Renal cortex interstitium (tissue), 15 donors: ENCODE measurements at places on chromosomes 11 and 22. TPM values are rescaled to one million over a fixed set of nuclear protein-coding genes. Genes with fewer than 3 reads are reported as not detected.

DNA sequence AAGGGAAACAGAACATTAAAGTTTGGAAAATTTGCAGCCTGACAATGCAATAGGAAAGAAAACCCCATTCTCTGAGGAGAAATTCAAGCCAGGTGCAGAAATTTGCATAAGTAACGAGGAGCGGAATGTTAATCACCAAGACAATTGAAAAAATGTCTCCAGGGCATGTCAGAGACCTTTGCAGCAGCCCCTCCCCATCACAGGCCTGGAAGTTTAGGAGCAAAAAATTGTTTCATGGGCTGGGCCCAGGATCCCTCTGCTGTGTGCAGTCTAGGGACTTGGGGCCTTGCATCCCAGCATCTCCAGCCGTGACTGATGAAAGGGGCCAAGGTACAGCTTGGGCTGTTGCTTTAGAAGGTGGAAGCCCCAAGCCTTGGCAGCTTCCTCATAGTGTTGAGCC is 780.2 kb downstream of the LRRC4C start:
- no peak for DNase-seq

- DNase-seq: no peak
Measured at GRCh38 chr11:45815747-45816146, 10.8 kb downstream of the SLC35C1 start.

DNA sequence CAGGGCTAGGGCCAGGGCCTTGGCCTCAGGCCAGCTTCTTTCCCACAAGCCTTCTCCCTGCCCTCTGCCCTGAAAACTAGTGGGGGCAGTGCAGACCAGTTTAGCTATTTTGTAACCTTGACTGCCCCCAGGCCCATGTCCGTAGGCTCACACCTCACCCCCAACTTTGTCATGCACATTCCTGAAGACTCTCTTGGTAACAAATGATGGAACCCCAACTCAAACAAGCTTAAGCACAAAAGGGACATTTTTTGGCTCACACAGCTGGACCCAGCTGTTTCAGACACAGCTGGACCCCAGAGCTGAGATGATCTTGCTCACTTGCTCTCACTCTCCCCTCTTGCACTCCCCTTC is 46.6 kb downstream of the KCNQ1OT1 start:
- no peak for DNase-seq

DNA sequence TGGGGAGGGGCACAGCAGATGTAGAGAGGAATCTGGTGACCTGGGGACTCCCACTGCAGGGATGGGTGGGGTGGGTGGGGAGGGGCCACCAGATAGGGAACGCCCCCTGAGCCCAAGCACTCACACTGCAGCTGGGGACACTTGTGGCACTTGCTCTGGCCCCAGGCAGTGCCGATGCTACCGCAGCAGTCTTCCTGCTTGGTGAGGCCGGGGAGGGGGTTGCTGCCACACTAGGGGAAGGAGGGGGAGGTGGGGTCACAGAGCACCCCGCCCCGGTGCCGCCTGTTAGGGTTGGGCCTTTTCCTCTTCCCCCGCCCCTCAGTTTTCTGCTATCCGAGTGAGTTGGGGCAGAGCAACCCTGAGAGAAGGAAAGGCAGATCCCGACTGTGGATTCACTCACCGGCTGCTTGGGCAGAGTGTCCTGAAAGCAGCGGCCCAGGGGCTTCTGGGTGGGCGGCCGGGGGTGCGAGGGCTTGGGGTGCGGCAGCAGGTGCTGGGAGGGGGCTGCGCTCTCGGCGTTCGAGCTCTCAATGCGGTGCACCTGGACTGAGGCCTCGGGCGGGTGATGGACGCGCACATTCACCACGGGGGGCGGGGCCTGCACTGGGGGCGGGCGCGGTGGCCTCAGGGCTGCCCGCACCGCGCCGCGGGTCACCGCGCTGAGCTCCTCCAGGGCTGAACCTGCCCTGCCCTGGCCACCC is 4.7 kb downstream of the LTBP3 start:
- no peak for DNase-seq

GRCh38 chr11:20865161-20865560 is 195.8 kb downstream of the NELL1 start:
- no peak for DNase-seq

- no peak for DNase-seq
Measured at GRCh38 chr11:27025312-27025955, 15.2 kb upstream of the BBOX1 start.

DNA sequence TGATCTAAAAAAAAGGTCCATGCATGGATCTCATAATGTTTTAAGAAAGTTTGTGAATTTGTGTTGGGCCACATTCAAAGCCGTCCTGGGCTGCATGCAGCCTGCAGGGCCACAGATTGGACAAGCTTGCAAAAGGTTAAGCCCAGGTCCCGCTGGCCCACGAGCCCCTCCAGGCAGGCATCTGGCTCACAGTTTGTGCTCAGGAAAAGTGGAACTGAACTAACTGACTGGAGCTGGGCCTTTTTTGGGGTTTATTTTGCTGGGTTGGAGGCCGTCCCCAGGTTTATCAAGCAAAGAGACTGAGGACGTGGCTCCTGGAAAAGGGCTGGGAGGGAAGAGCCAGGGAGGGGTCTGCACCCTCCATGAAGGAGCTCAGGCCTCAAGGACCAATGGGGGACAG is 32.1 kb upstream of the BAIAP2L2 start:
- no peak for DNase-seq

- DNase-seq: no peak
Measured at GRCh38 chr11:10414659-10415058, 40.4 kb upstream of the AMPD3 start.

DNA sequence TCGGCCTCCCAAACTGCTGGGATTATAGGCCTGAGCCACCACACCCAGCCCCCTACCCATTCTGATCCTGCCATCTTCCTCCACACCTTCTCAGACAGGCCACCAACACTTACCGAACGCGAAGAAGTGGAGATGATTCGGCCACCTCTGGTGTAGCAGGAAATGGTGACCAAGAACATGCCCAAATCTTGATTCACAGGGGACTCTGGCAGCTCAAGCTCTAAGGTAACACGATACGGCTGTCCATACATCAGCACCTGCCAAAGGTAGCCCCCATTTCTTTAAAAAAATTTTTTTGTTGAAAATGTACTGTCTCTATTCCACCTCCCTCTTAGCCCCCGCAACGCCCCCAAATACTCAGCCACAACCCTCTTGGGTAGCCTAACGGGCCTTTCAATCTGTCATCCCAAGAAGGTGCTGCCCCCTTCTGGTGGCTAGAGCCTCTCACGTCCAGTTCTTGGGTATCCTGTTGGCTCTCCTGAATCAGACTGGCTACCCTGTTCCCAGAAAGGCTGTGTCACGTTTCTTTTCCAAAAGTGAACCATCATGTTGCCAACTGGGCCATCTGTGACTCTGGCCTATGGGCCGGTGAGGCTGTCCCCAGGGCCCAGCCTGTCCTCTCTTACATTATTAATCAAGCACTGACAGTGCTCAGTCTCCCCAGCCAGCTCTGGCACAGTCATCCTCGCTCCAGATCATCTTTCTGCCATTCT is 5.3 kb upstream of the LRRN4CL start:
- no peak for DNase-seq

DNA sequence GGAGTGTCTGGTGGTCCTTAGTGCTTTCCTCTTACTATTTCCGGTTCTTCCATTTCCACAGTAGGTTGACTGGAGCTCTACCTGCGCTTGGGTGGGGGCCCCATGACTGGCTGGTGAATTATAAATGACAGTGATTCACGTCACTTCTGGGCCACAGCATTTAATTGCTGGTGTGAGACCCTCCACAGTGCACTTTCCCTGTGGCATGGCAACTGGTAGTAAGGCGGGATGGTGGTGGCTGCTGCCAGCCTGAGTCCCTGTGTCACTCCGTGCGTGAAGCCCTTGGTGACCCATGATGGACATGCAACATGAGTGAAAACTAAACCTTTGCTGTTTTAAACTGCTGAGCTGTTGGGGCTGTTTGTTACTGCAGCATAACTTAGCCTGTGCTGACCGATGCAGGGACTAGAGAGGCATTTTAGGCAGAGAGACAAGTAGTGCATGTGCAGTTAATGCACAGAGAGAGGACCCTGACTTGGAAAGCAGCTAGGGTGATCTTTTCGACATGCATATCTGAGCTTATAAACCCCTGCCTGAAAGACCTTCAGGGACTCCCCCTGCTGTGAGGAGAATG is 3.1 kb downstream of the PRDM11 start:
- DNase-seq: no peak

DNA sequence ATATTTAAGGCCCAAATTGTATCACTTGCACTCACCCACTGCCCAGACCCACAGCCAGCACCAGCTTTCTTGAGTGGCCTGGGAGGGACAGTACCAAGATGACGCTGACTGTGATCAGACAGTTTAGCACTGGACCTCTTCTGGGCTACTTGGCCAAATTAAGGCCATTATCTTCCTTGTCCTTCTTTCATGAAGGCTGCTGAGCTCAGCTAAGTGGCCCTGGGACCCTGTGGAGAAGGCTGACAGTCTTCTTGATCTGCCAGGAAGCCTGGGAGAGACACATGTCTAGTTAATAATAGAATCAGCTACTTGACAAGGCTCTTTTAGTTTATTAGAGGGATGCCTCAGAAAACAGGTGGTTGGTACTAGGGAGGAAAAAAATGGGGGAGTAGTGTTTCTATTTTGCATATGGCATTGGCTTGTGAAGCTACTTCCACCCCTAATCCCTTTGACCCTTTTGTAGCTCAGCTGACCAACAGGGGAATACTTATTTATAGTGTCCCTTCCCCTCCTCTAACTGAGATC is 127.9 kb upstream of the NTM start:
- no peak for DNase-seq

DNA sequence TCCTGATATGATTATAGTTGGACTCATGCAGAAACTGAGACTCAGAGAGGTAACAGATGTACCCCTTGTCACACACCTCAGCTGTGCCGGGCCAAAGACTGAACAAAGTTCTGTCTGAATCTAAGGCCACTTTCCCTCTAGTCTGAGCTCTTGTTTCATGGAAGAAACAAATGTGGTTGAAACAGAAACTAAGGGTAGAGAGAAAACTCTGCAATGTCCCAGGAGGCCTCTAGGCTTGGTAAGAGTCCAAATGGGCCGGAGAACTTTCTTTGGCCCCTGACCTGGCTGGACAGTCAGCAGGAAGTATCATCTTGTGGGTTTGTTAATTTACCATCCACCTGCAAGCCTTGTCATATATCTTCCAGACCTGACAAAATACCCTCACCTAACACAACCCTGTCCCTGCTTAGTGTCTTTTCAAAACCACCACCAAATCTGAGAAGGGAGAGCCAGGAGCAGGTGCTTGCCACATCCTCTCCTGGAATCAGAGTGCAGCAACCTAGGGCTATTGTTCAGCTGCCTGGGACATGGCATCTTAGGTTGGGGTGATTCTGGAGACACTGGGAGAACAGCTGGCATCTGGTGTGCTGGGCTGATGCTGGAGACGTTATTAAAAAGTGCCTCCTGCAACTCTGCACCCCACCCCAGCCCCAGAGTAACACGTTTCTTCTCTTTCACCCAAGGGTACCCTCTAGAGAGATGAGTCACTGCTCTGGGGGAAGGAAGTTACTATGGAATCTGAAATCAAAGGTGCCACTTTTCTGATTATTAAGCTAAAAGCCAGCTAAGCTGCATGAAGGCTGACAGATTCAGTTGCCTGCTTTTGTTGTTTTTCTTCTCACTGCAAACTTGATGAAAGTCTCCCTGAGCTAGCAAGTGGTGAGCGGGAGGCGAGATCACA is 126.3 kb upstream of the TIMP3 start:
- DNase-seq: no peak

DNA sequence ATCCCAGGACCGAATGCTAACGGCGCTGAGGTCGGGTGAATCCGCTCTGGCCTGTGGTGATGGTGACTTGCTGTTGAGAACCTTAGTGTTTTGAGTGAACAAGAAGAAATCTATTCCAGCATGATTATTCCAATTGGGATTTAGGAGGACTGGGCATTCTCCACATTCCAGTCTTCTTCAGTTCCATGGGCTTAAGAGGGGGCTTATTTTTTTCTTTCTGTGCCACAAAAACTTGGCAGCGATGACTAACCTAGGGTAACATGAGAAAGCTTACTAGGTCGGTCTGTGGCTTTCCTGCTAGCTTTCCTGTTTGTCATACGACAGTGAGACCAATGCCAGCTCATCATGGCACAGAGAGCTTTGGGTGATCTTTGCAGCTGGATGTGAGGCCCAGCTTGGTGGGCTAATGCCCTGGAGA is 62.9 kb upstream of the ATXN10 start:
- DNase-seq: no peak

DNA sequence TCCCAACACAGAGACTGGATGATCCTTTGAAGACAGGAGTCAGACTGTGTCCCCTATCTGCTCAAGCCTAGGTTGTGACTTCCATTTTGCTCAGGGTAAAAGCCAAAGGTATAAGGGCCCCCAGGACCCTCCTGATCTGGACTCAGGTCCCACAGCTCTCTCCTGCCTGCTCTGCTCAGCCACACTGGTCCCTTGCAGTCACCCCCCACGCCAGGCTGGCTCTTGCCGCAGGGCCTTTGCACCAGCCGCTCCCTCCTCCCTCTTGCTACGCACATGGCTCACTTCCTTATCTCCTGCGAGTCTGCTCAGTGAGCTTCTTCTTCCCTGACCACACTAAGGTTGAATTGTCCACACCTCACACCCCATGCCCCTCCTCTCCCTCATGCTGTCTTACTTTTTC is 28.4 kb upstream of the CACNG2 start:
- no peak for DNase-seq

DNA sequence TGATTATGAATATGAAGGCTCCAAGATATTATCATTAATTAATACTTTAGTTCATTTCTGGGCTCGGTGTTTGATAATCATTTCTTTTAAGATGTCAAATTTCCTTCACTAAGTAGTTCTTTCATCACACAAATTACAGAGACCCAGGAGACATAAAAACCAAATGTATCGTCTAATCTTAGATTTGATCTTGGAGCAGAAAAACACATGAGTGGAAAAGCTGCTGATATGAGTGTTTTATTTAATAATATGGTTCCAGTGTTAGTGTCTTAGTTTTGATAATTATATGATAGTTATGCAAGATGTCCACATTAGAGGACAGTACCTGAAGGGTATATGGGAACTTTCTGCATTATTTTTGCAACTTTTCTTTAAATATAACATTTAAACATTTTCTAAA is 494.5 kb upstream of the RAG2 start:
- DNase-seq: no peak

C11orf87 gene
- 0.12 TPM for polyA plus RNA-seq

TMEM45B gene
- polyA plus RNA-seq: 16.1 TPM

FREY1 gene
- 0.66 TPM for polyA plus RNA-seq

PRG3 gene
- 1.0 TPM for polyA plus RNA-seq
